ENCODE measurements at places on chromosomes 4 and X. TPM values are rescaled to one million over a fixed set of nuclear protein-coding genes. Genes with fewer than 3 reads are reported as not detected.

GRCh38 chr4:182764642-182765041 lies 152.5 kb downstream of the DCTD start:
- no peak overlapping the region for H3K4me3 ChIP-seq
- H3K36me3 ChIP-seq, result no peaks in the 10 kb centered on the region
- no peak overlapping the region for H3K27ac ChIP-seq
- H3K4me1 ChIP-seq, result no peaks in the 10 kb centered on the region
- H3K27me3 ChIP-seq, result no peaks in the 10 kb centered on the region

ARL13A gene
- not detected for total RNA-seq

- H3K27me3 ChIP-seq, result no peaks in the 10 kb centered on the region
- H3K36me3 ChIP-seq, result no peaks in the 10 kb centered on the region
- no peak for DNase-seq
- no peak overlapping the region for H3K27ac ChIP-seq
- H3K4me1 ChIP-seq, result no peaks in the 10 kb centered on the region
Observed at GRCh38 chrX:18578546-18578945, 93.4 kb downstream of the RS1 start.

PDE6B gene
- total RNA-seq, result not detected

GRCh38 chrX:10579112-10580011 lies 41.0 kb downstream of the MID1 start:
- H3K4me3 ChIP-seq, result no peak overlapping the region
- no peaks in the 10 kb centered on the region for H3K27me3 ChIP-seq
- no peak for DNase-seq
- H3K4me1 ChIP-seq, result no peaks in the 10 kb centered on the region
- no peaks in the 10 kb centered on the region for H3K36me3 ChIP-seq

- H3K27ac ChIP-seq, result no peak overlapping the region
- no peaks in the 10 kb centered on the region for H3K4me1 ChIP-seq
- H3K36me3 ChIP-seq, result no peaks in the 10 kb centered on the region
- 0 out of 2 replicates have a peak, but pooled peaks cover 3% of the 10 kb centered on the region for H3K27me3 ChIP-seq
- DNase-seq, result no peak
- H3K4me3 ChIP-seq, result no peak overlapping the region
Observed at GRCh38 chr4:42678512-42678911, 21.6 kb upstream of the ATP8A1 start.

- H3K4me1 ChIP-seq, result no peaks in the 10 kb centered on the region
- H3K4me3 ChIP-seq, result no peak overlapping the region
- H3K36me3 ChIP-seq, result peaks cover 69% of the 10 kb centered on the region
- H3K27me3 ChIP-seq, result no peaks in the 10 kb centered on the region
- no peak overlapping the region for H3K27ac ChIP-seq
Observed at GRCh38 chr4:513327-513726, 14.3 kb downstream of the PIGG start.

MND1 gene
- 46.9 TPM for total RNA-seq

- no peaks in the 10 kb centered on the region for H3K27me3 ChIP-seq
- no peak overlapping the region for H3K4me3 ChIP-seq
- DNase-seq, result no peak
- no peaks in the 10 kb centered on the region for H3K36me3 ChIP-seq
- no peak overlapping the region for H3K27ac ChIP-seq
- no peaks in the 10 kb centered on the region for H3K4me1 ChIP-seq
Observed at GRCh38 chr4:152571770-152572169, 35.9 kb upstream of the FBXW7 start.

DNA sequence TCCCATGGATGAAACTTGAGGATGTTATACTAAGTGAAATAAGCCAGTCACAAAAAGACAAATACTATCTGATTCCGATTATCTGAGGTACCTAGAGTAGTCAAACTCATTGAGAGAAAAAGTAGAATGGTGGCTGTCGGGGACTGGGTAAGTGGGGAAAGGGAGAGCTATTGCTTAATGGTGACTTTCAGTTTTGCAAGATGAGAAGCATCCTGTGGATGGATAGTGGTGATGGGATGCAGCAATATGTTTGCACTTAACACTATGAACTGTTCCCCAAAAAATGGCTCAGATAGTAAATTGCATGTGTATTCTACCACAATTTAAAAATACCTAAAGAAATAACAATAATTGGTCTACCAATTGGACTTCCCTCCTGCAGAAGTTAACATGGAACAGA lies 181.5 kb downstream of the SHROOM3 start:
- DNase-seq, result no peak
- no peaks in the 10 kb centered on the region for H3K27me3 ChIP-seq
- no peak overlapping the region for H3K27ac ChIP-seq
- H3K36me3 ChIP-seq, result no peaks in the 10 kb centered on the region
- H3K4me1 ChIP-seq, result no peaks in the 10 kb centered on the region
